H9 (cell line): ENCODE measurements at places on chromosomes 16 and 17. TPM values are rescaled to one million over a fixed set of nuclear protein-coding genes. Genes with fewer than 3 reads are reported as not detected.

- no peak for DNase-seq
These were observed 62.5 kb downstream of the WDR59 start for GRCh38 chr16:74922150-74923138.

- peak; percentile 88 for DNase-seq
These were observed at the start of gene HSF5 for GRCh38 chr17:58487589-58488427. Gene HSF5, minus strand, starts transcription at chr17:58488408. Its CDS starts 134 bp downstream, at chr17:58488274.

GRCh38 chr16:17367923-17368322, 102.8 kb downstream of the XYLT1 start:
- peak; percentile 87 for DNase-seq

- DNase-seq, result no peak
These were observed 323.1 kb downstream of the FOXL1 start for GRCh38 chr16:86901483-86901882.

DNA sequence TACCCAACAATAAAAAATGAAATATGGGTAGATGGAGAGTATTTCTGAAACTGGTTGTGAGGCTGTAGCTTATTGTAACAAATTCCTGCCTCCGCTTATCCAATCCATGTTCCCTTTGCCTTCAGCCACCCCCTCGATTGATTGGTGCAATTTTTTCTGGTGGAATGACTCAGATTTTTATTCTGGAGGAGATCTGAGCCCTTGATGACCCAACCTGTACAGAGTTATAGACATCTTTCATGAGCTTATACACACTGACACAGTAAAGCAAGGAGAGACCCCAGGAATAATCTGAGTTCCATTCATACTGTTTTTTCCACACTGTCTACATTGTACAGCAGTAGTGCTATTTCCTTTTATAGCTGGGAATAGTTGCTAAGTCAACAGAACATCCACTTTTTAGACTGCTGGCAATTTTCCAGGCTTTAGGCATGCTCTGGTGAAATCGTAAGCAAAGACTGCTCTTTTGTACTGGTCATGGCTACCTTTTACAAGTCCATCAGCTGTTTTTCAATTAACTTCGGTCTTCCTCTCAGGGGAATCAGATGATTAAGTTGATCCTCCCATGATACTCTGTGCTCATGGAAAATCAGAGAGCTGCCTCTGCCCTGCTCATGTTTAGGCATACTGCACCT, 30.1 kb downstream of the CCL4 start:
- DNase-seq, result no peak

- DNase-seq, result no peak
These were observed 247.0 kb upstream of the CIBAR2 start for GRCh38 chr16:85359147-85359822.

- DNase-seq, result no peak
These were observed 18.4 kb upstream of the GPRC5C start for GRCh38 chr17:74413491-74413890.

DNA sequence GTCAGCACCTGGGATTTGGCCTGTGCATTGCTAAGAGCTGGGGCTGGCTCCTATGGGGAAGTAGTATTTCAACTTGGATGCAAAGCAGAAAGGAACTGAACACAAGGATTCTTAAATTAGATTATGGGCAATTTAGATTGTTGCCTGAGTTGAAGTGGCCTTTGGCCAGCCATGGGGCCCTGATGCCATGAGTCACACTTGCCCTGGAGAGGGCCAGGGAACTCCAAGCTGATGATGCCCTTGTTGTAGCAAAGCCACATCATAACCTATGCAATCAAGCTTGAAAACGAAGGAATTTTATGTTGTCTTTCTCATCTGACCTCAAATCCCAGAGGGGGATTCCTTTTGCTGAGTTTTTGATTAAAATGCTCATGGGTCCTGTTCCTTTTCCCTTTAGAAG, 3.9 kb upstream of the SPATA32 start:
- DNase-seq, result no peak

GRCh38 chr17:29168079-29168758, 12.0 kb downstream of the MYO18A start:
- DNase-seq, result no peak

DNA sequence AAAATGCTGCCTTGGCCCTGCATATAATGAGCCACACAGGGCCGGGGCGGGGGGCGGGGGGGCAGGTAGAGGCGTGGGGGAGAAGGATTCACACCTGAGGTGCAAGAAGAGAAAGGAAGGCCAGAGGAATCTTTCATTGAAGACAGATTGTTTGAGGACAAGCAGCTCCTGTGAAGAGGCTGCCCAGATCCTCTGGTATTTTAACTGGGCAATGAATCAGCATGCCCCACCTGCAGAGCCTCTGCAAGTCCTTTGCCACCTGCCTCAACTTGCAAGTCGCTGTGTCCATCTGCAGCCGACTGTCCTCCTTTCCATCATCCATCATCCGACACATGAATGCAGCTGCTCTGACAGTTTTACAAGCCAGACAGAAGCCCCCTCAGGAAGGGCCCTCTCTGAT, 1.2 kb upstream of the SOST start:
- no peak for DNase-seq

DNA sequence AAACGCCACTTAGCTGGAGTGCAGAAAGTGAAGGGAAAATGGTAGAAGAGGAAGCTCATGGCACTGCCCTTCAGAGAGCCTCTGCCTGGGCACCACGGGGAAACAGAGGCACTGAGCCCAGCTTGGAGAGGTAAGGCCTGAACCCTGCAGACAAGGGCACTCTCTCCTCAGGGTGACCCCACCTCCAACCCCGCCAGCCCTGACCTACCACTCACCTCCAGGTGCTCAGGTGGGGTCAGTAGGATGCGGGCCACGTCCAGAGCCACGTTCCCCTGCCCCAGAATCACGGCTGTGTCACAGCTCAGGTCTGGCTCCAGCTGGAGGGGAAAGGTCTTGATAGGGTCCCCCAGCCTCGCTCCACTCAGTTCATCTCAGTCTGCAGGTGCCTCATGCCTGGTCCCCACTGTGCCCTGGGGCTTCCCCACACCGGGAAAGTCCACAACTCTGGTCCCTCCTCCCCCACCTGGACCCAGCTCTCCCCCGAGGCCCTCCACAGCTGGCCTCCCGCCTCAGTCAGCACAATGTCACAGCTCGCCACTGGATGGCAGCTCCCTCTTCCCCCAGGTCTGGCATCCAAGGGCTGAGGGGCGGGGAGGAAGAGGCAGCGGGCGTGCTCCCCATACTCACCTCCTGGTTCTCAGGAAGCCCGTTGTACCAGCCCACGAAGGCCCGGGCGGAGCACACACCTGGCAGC, 6.0 kb upstream of the GRIN2C start:
- DNase-seq, result peak; percentile 69

DNA sequence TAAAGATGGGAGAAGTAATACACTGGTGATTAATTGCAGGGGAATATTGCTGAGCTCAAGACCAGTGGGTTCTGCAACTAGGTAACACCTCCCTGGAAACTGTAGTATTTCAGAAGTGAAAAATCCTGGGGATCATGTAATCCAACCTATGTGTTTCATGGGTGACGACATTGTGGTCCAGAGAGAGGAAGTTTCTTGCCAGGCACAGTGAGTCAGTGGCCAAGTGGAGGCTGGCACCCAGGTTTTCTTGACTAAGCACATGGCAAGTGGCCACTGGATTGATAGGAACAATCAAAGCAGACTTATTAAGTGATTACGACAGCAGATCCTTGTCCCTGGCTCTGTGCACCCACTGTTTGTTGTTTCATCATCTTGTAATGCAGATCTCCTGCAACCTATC, 14.6 kb upstream of the CIITA start:
- no peak for DNase-seq

DNA sequence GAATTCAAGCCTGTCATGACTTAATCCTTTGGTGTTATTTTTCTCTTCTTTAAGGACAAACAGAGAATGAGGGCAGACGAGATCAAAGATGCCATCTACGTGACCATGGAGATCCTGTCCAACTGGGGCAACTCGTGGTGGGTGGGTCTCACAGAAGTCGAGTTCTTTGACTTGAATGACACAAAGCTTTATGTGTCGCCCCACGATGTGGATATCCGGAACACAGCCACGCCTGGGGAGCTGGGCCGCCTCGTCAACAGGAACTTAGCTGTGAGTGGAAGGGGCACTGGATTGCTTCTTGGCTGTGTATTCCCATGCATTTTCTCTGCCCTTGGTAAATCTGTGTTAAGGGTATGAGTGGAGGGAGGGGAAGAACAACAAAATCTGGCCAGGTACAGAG, 158.7 kb downstream of the KATNIP start:
- no peak for DNase-seq

- peak; percentile 43 for DNase-seq
These were observed 72.2 kb downstream of the METRNL start for GRCh38 chr17:83151442-83152226.

- DNase-seq, result no peak
These were observed 25.7 kb downstream of the GSE1 start for GRCh38 chr16:85638695-85639409.

- peak; percentile 77 for DNase-seq
These were observed 19.8 kb downstream of the FMNL1 start for GRCh38 chr17:45241328-45242028.

DNA sequence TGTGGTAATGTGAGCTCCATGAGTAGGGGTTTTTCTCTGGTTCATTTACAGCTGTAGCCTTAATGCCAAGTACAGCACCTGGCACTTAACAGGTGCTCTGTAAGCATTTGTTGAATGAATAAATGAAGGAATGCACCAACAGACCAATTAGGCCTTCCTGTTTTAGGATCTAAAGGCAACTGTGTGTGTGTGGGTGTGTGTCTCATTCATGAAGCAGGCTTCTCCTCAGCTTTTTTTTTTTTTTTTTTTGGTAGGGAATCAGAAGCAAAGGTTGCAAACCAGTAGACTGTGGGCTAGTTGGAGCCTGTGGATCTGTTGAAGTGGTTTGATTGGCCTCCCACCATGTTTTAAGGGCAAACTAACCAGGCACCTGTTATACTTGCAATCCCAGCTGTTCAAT, 48.1 kb downstream of the HS3ST2 start:
- no peak for DNase-seq

DNA sequence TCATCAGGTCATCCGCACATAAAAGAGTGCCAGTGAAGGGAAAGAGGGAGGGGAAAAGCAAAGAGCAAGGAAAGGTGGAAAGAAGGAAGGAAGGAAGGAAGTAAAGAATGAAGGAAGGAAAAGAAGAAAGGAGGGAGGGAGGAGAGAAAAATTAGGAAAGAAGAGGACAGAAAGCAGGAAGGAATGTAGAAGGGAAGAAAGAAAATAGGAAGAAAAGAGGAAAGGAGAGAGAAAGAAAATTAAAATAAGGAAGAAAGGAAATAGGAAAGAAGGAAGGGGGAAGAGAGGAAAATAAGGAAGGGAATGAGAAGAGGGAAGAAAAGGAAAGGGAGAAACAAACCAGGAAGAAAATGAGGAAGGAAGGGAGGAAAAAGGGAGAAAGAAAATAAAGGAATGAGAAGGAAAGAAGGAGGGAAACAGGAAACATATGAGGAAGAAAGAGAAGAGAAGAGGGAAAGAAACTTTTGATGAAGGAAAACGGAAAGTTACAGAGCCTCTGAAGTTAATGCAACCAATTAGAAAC, 212.6 kb downstream of the XYLT1 start:
- no peak for DNase-seq

DNA sequence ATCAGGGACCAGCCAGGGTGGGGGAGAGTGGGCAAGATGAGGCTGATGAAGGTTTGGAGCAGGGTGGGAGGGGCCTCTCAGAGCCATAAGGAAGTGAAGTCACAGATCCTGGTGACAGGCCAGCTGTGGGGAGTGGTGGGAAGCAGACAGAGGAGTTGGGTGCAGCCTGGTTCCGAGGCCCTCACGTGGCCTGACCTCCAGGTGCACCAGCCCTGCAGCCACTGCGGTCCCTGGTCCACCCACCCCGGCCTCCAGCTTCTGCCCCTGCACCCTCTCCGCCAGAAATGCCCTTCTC, 3.9 kb upstream of the ZFPM1 start:
- no peak for DNase-seq

DNA sequence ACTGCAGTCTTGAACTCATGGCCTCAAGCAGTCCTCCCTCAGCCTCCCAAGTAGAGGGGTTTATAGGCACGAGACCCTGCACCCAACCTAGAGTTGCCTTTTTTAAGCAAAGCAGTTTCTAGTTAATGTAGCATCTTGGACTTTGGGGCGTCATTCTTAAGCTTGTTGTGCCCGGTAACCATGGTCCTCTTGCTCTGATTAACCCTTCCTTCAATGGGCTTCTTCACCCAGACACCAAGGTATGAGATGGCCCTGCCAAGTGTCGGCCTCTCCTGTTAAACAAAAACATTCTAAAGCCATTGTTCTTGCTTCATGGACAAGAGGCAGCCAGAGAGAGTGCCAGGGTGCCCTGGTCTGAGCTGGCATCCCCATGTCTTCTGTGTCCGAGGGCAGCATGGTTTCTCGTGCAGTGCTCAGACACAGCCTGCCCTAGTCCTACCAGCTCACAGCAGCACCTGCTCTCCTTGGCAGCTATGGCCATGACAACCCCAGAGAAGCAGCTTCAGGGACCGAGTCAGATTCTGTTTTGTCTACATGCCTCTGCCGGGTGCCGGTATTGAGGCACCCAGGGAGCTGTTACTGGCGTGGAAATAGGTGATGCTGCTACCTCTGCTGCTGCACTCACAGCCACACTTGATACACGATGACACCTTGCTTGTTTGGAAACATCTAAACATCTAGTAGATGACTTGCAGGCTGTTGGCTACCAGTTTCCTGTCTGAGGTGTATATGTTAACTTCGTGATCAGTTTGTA, 3.3 kb downstream of the RPL13 start:
- no peak for DNase-seq

- DNase-seq, result no peak
These were observed 304.5 kb downstream of the CPPED1 start for GRCh38 chr16:12499032-12499745.

DNA sequence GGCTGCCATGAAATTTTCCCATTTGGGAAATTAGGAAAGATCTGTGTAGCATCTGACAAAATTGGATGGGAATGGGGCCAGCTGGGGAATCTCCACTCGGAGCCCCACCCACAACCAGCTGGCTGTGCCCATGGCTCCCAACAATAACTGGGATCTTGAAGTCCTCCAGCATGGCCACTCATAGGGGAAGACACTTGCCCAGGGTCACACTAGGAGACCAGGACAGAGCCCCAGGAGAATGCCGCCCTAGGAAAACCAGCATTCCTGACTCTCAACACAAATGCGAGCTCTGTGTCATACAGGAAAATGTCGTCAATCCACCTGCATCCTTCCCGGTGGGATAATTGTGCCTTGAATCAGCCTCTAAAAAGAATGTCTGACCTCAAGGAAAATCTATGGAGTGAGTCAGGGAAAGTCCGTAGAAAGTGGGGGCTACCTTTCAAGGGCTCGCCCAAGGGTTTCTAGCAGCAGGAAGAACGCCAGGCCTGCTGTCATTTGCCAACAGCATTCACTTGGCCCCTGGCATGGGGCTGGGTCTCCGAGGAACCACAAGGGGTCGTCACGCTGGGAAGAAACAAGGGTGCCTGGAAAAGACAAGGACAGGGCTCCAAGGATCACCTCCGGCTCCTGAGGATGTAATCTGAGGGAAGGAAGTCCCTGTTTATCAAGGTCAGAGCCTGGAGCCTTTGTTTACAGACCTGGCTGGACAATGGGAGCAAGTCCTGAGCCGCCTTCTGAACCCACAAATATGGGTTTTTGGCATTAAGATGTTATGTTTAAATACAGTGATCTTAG, 15.9 kb downstream of the CDH5 start:
- DNase-seq, result peak; percentile 54

Gene CD300LB
- not detected in 2 replicates for total RNA-seq

Gene KIAA0753
- total RNA-seq, result 37.2 and 37.4 TPM in 2 replicates

Gene IRX5
- 0.26 and 0.59 TPM in 2 replicates for total RNA-seq

Gene C16orf95
- 4.5 and 5.6 TPM in 2 replicates for total RNA-seq

Gene CCL17
- not detected in 2 replicates for total RNA-seq

Gene MT4
- not detected in 2 replicates for total RNA-seq

Gene GNG13
- not detected in 2 replicates for total RNA-seq

Gene FUS
- 953 and 1,034 TPM in 2 replicates for total RNA-seq

Gene CAPNS2
- 0.29 TPM in 1 of 2 replicates, not detected in the other for total RNA-seq

Gene MON1B
- total RNA-seq, result 48.0 and 49.4 TPM in 2 replicates

Gene CCL23
- total RNA-seq, result not detected in 2 replicates

Gene CCL2
- 1.4 and 1.6 TPM in 2 replicates for total RNA-seq

Gene ATP2A1
- 3.9 and 4.6 TPM in 2 replicates for total RNA-seq
